Esophagus squamous epithelium (tissue), 5 donors: ENCODE measurements at places on chromosomes 16 and 17.

DNA sequence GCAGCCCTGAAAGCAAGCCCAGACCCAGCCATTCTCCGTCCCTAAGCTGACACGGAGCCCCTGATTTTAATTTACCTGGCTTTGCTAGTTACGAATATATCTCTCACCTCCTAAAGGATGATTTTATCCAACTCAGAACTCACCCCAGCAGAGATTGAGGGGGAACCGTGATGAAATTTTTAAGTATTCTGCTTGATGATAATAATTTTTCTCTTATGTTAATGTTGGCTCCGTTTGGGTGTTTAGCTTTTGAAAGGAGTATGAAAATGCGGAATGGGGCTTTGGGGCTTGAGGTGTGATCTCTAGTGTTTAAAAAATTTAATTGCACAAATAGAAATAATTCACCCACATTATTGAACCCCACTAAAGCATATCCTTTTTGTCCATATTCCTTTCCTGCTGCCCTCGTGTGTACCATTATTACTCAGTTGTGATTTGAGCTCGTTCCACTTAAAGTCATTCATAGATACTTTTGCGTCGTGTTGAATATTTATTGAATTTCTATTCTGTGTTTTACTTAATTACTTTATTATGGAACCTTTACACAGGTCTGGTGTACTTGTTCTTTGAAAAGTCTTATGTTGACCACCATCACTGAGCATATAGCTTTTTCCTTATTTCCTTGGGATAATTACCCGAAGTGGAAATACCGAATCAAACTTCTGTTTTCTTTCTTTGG, 775 bp downstream of the PRPSAP2 start:
- no peak for DNase-seq

DNA sequence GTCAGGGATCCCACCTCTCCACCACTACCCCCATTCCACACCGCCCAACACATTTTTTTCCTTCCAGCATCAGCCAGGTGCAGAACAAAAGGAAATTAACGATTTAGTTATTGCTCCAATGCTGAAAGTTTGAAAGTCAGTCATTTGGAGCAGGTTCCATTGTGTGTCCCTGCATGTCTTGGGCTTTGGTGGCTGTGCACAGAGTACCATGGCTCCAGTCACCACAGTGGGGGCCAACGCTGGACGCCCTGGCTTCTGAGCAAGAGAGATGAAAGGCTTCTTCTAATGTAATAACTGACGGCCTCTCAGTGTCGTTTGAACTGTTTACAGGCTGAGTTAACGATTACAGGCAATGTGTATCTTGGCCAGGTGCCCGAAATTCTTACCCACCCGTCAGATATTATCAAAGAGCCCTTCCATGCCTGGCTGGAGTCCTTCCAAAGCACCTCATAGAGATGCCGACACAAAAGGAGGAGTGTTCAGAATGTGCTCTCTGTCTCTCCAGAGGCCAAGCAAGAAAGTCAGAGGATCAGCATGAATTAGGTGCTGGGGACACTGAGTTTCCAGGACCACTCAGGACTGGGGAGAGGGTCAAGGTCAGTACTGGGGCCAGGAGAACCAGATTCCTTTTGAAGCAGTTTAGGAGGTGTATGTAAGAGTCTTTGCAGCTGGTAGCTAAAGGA, 25.9 kb downstream of the RNF43 start:
- no peak for DNase-seq

DNA sequence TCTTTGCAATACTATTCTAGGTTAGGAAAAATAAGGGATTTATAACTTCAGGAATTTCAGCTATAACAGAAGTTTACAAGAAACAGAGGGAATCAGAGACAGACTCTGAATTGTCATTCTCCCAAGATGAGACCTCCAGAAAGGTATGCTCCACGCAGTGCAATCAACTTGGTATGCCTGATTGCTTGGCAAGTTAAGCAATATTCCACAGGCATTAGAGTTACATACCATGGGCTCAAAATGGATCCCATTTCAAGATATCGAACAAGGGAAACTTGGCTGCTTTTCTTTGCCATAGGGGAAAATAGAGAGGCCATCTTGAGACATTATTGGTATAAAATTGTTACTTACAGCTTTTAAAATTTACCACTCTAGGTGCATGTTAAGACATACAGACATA, 615.6 kb upstream of the SOX9 start:
- no peak for DNase-seq

DNA sequence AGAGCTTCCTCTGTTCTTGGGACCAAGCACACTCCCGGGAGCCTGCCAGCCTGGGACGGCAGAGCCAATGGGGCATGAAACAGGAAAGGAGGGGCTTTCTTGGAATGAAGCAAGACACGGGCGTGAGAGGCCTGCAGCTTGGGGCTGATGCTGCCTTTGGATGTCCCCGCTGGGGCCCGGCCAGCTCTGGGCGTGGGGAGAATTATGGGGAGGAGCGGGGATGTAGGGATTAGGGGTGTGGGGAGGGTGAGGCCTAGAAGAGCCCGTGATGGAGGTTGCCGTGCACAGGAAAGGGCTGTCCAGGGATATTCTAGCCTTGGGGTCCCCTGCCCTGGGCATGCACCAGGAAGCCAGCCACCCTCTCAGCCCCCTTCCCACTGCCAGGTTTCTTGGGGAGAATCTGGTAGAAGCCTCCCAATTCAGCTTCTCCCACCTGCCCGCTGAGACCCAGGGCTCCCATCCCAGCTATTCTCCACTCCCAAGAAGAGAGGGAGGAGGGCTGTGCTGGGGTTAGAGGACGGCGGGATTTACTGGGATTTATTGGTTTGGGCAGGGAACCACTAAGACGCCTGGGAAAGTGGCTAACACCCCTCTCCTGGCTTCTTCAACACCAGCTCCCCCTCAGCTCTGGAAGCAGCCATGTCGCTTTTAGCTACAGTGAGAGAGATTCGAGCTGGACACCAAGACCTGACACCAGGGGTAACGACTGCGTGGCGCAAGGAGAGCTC, 20.0 kb upstream of the NXPH3 start:
- DNase-seq = no peak

GRCh38 chr16:17313085-17313611, 157.6 kb downstream of the XYLT1 start:
- DNase-seq = no peak

GRCh38 chr17:10046786-10047785, 142.0 kb upstream of the RCVRN start:
- DNase-seq = no peak

GRCh38 chr17:6691546-6691945, 21.6 kb downstream of the SLC13A5 start:
- DNase-seq = no peak

DNA sequence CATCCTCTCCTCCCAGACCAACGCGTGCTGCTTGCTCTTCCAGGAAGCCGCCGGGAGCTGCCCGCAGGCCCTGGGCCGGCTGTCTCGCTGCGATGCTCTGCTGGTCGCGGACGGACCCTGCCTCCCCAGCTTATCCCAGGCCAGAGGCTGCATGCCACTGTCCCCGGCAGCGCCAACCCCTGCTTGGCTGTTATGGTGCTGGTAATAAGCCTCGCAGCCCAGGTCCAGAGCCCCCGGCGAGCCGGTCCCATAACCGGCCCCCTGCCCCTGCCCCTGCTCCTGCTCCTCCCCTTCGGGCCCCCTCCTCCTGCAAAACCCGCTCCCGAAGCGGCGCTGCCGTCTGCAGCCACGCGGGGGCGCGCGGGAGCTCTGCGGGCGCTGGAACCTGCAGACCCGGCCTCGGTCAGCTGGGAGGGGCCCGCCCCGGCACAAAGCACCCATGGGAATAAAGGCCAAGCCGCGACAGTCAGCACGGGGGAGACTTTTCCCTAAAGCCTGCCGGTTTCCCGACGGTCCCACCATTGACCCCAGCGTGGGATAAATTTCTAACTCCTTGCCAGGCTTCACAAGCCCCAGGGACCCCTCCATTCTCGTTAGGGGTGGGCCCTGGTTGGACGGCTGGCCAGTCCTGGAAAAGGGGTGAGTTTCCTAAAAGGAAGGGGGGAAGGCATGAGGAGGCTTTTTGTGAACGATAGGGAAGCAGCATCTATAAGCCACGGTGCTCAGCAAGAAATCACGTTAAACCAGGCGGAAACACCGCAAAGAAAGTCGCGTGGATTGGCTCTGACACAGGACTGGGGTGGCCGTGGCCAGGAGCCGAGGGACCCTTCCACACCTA, 11.2 kb downstream of the ENPP7 start:
- DNase-seq = no peak

- no peak for DNase-seq
Observed at GRCh38 chr17:59149841-59150511, 5.0 kb downstream of the SKA2 start.

DNA sequence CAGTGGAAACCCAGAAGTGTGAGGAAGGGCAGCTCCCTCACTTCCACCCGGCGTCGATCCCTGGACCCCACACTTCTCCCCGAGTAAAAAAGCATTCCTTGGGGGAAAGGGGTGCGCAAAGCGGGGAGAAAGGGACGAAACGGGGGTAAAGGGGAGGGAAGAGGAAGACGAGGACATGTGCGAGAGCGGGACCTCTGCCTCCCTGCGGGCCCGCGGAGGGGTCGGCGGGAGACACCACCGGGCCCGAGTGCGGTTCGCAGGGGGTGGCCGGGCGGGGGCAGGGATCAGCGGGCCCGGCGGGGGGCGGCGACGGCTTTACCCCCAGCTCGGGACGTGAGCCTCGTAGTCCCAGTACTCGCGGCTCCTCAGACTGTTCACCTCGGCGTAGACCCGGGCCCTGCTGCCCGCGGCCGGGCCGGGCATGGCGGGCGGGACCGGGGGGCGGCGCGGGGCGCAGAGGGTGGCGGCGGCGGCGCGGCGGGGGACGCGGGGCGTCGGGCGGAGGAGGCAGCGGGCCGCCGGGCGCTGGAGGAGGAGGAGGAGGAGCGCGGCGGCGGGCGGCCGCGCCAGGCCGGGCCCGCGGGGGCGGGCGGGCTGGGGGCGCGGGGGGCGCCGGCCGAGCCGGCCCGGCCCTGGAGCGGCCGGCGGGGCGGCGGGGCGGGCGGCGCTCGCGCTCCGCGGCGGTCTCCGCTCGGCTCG, 443 bp downstream of the CSNK2A2 start:
- DNase-seq = no peak

DNA sequence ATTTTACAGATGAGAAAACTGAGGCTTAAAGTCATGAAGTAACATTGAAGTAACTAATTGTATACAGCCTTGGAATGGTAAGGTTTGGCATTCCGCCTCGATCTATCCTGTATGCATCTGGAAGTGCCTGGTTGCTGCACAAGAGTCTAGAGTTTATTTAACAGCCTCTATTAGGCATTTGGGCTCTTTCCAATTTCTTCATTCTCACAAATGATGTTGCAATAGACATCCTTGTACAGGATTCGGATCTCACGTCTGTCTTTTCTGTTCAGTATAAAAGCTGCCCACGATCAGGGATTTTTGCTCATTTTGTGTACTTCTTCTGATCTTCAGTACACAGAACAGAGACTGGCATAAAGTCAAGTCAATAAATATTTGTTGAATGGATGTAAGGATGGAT, 100.5 kb downstream of the AIPL1 start:
- no peak for DNase-seq
